WTC11 (cell line): ENCODE measurements at places on chromosomes 1 and 21. TPM values are rescaled to one million over a fixed set of nuclear protein-coding genes. Genes with fewer than 3 reads are reported as not detected.

HSF2BP gene
- 1.1 to 1.3 TPM (median 1.2 TPM) in 3 replicates for total RNA-seq

TTC22 gene
- total RNA-seq = 0.63 to 0.99 TPM (median 0.69 TPM) in 3 replicates

CRP gene
- 0.68 to 1.1 TPM (median 0.85 TPM) in 3 replicates for total RNA-seq

GRCh38 chr1:907611-908451, 15.9 kb upstream of the SAMD11 start:
- peak; percentile 11 for DNase-seq

DNA sequence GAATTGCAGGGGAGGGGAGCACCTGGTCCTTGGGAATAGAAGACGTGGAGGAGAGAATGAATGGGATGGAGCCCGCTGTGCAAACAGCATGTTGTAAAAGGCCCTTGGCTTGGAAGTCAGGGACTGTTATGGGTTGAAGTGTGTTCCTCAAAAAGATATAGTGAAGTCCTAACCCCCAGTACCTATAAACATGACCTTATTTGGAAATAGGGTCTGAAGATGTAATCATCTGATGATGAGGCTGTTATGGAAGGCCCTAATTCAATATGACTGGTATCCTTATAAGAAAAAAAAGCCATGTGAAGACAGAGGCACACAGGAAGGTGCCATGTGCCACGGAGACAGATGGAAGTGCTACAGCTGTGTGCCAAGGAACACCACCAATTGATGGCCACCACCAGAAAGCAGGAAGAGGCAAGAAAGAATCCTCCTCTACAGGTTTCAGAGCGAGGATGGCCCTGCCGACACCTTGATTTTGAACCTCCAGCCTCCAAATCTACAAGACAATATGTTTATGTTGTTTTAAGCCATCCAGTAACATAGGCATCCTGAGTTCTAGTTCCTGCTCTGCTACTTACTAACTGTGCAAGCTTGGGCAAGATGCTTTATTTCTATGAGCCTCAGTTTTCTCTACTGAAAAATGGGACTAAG, 51.2 kb downstream of the LRRN2 start:
- DNase-seq = no peak

- DNase-seq = no peak
These were observed 45.3 kb upstream of the PARP1 start for GRCh38 chr1:226453015-226453704.

DNA sequence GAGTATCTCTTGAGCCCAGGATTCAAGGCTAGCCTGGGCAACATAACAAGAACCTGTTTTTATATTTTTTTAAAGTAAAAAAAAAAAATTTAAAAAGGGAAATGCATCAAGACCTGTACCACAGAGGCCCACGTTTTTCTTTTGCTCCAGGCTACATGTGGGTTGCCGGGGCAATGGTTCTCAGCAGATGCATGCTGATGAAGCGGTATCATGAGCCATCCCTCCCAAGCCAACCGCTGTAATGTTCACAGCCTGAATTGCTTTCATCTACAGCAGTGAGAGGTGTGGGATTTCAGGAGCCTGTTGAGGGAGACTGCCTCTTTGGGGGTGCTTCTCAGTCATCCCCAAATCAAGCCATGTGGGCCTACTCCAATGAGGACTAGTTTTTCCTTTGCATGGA, 60.5 kb downstream of the CD58 start:
- no peak for DNase-seq
